ENCODE measurements at places on chromosomes 6 and 20.

DNA sequence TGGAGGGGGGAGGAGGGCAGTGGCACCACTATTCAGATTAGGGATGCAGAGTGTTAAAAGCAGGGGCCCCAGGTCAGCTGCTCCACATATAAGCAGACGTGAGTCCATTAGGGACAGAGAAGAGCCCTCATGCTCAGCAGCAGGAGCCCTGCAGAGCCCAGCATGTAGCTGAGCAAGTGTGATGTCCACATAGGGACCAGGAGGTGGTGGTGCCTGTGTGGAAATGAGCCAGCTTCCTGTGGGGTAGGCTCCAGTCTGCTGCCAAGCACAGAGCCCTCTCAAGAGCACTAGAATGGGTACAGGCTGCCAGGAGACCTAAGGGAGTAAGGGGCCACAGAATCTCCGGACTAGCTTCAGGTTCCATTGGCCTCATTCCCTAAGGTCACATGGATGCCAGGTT lies 57.9 kb upstream of the MLN start:
- DNase-seq, result no peak

GRCh38 chr6:164379795-164380194 lies 929.6 kb downstream of the C6orf118 start:
- DNase-seq, result no peak

GRCh38 chr20:13199279-13199678 lies 21.8 kb upstream of the ISM1 start:
- no peak for DNase-seq

GRCh38 chr20:1505361-1505760 lies 14.1 kb upstream of the SIRPB2 start:
- DNase-seq, result no peak

DNA sequence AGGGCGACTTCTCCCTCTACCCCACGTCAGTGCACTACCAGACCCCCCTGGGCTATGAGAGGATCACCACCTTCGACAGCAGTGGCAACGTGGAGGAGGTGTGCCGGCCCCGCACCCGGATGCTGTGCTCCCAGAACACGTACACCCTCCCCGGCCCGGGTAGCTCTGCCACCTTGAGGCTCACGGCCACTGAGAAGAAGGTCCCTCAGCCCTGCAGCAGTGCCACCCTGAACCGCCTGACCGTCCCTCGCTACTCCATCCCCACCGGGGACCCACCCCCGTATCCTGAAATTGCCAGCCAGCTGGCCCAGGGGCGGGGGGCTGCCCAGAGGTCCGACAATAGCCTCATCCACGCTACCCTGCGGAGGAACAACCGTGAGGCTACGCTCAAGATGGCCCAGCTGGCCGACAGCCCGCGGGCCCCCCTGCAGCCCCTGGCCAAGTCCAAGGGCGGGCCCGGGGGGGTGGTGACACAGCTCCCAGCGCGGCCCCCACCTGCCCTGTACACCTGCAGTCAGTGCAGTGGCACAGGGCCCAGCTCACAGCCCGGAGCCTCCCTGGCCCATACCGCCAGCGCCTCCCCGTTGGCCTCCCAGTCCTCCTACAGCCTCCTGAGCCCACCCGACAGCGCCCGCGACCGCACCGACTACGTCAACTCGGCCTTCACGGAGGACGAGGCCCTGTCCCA lies 57.5 kb upstream of the TMEM181 start:
- DNase-seq, result no peak

DNA sequence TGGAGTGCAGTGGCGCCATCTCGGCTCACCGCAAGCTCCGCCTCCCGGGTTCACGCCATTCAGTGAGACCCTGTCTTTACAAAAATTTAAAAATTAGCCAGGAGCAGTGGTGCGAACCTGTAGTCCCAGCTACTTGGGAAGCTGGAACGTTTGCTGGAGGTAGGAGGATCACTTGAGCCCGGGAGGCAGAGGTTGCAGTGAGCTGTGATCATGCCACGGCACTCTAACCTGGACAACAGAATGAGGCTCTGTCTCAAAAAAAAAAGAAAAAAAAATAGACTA lies 5.7 kb upstream of the PARD6B start:
- no peak for DNase-seq

- DNase-seq, result no peak
Observed at GRCh38 chr6:158758941-158759479, 60.2 kb downstream of the EZR start.

DNA sequence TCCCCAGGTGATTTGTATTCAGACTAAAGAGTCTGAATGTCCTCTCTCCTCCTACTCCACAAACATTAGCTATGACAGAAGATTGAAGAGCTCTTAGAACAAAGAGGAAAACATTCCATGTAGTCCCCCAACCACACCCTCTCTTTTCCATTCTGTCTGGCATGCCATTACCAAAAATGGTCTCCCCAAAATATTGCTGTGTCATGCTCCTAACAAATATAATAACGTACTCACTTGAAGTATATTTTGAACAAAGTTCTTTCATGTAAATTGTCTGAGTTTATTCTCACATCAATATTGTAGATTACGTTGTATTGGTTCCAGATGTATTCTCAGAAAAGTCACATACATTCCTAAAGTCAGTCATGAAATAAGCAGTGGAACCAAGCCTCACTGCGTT lies 467.3 kb upstream of the IRAK1BP1 start:
- no peak for DNase-seq

- no peak for DNase-seq
Observed at GRCh38 chr6:98525860-98526259, 308.5 kb upstream of the POU3F2 start.

GRCh38 chr6:131001945-131002660 lies 60.9 kb downstream of the EPB41L2 start:
- no peak for DNase-seq

- DNase-seq, result peak; percentile 57
Observed at GRCh38 chr6:41257369-41258195, 28.9 kb downstream of the TREM1 start.

DNA sequence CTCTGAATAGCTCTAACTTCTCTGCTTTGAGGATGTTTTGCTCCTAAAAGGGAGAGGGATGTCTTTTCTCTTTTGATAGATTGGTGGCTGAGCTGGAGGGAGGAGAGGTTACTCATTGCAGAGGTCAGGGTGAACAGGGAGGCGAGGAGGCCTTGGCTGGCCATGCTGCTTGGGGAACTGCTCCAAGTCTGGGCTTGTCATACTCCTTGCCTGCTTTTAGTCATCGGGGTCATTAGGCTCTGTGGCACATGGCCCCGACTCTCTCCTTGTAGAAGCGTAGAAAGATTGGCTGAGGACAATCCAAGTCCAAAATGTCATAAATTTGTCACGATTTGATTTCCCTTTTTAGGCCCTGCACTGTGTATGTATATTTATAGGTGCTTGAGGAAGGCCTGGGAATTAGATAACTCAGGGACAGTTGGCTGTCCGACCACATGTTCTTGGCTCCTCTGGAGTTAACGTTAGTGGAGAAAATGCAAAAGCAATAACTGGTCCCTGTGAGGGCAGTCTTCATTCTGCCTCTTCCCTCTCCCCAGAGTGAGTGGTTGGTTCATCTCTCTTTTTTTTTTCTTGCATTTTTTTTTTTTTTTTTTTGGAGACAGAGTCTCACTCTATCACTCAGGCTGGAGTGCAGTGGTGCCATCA lies 160.1 kb downstream of the SCP2D1 start:
- no peak for DNase-seq

GRCh38 chr6:223763-224162 lies 68.5 kb upstream of the DUSP22 start:
- no peak for DNase-seq

DNA sequence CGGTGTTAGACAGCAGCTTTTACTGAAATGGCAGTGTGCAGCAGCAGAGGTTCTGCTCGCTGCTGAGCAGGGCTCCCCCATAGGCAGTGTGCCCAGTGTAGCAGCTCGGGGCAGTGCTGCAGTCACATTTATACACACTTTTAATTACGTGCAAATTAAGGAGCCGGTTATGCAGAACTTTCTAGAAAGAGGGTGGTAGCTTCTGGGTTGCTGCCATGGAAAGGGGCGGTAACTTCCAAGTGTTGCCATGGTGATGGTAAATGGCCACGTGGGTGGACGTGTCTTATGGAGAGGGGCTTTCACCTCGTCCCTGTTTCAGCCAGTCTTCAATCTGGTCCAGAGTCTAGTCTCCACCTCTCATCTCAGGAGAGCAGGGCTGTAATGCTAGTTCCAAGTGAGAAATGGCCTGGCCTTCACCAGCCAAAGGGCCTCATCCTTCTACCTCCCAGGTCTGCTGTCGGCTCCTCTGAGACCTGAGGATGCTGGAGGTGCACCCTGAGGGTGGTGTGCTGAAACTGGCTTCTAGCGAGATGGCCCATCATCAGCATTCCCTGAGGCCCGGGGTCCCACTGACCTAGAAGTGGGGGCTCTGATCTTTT lies 180.5 kb upstream of the PMEPA1 start:
- no peak for DNase-seq

DNA sequence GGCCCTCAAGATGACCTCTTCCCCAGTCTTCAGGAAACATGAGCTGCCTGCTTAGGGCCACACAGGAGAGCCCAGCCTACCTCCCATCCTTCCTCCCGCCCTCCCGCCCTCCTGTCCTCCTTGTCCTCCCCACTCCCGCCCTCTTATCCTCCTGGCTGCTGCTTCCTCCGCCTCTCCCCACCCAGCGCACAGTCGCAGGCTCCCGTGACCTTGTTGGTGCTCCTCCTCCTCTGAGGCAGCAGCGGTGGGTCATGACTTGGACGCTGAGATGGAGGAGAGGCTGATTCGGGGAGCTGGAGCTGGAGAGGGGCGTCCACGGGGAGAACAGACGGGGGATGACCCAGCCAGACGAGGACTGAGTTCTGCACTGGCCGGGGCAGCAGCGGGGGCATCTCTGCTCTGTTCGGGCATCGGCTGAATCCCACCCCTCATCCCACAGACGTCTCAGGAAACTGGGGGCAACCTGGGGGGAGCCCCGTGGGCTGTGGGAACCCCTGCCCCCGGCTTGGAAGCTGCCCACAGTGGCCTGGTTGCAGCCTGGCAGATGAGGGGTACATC lies 32.4 kb downstream of the CHRNA4 start:
- DNase-seq, result no peak

GRCh38 chr6:31426395-31427354 lies 23.3 kb downstream of the MICA start:
- no peak for DNase-seq

DNA sequence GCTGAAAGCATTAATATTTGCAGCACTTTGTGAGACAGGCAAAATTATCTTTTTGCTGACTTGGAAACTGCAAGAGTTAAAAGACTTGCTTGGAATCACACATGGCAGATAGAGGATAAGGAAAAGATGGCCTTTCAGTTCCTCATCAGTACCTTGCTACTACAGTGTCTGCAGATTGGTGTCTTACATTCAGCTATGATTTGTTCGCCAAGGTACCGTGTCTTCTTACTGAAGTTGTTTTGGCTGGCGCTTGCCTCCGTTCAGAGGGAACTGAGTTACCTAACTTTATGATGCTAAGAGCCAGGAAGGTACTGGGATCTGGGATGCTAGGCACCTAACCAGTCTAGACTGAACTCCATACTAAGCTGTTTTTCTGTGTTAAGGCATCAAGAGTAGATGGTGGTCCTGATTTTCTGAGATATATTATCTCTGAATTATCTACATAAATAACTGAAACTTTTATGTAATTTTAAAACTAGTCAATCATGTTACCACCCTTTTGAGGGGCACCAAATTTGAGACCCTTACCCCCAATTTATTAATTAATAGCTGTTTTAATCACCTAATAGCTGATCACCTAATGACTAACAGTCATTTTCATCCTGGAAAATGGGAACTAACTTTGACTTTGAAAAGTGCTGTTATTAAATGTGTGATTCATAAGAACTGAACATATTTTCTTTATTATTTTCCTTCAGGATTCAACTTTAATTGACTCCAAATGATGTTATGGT lies 2.5 kb downstream of the WTAP start:
- DNase-seq, result no peak

- DNase-seq, result peak; percentile 85
Observed at GRCh38 chr20:45436732-45437485, 21.0 kb downstream of the PIGT start.

Data from femur (tissue), 1 donor.